ENCODE measurements at places on chromosomes 3 and 15.

- no peak for DNase-seq
Measured at GRCh38 chr3:137207616-137208015, 249.8 kb downstream of the IL20RB start.

GRCh38 chr3:134340982-134341365, 33.3 kb downstream of the AMOTL2 start:
- no peak for DNase-seq

- DNase-seq = no peak
Measured at GRCh38 chr15:80019168-80019745, 40.2 kb upstream of the ZFAND6 start.

DNA sequence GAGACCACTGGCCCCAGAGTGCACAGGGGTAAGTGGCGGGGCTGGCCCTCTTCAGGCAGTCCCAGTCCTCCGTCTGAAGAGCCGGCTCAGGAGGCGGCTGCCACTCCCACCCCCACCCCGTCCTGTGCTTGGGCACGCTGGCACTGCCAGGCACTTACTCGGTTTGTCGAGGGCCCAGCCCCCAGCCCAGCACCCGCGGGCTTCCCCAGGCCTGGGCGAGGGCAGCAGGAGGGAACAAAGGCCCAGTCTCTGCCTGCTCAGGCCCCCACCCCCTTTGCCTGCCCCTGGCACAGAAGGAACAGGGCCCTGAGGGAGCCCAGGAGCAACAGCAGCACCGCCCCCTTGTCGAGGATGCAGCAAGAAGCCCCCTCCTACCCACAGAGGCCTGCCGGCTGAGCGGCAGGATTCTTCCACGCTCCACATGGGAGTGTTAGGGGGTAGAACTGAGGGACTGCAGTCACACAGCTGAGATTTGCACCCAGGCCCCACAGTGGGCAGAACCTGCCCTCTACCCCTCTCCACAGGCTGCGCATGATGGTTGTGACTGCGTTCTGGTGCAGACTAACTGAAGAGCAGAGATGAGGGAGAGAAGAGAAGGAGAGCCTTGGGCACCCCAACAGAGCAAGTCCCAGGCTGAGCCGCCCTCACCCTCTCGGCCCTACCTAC, 8.9 kb downstream of the DUSP7 start:
- DNase-seq = no peak

DNA sequence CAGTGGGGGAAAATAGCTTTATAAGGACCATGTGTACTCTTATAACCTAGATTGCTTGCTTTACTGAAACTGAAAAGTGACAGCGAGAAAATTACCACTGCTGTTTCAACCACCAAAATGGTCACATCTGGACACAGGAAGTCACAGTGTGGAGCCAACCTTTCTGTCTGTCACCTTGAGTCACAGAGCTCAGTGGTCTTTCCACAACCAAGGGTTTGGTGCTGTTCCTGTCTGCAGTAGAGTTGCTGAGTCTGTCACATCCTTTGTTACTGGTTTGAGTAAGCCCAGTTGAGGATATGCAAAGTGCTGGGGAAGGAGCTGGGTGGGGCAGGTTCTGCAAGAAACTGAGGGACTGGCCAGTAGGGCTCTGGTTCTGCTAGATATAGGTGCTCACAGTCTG, 139.1 kb upstream of the EIF1B start:
- no peak for DNase-seq

GRCh38 chr3:180743813-180744590, 64.7 kb upstream of the CCDC39 start:
- no peak for DNase-seq

DNA sequence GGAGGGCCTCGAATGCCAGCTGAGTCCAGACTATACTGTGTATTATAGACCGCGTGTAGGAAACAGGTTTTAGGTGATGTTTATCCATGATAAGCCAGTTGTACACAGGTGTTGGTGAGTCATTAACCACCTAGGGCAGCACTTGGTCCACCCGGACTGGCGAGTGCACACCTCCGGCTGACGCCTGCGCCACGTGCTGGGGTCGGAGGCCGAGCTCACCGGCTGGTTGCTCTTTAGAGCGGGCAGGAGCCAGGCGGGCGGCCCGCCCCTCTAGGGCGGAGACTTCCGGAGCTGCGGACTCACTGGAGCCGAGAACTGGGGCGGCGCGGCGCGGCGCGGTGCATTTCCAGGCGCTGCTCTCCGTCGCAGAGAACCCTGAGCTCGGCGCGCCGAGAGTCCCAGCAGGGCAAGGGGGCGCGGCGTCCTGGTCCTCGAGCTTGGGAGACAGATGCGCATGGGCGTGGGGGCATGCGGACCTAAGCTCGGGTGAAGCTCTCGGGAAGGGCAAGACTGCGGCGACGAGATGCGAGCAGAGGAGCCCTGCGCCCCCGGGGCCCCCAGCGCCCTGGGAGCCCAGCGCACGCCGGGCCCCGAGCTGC, at the start of gene ESYT3:
TSS of gene ESYT3 (plus strand) at position 341 of the 599 bp plus-strand sequence. CDS start at position 524, 183 bp downstream.
- DNase-seq = peak; percentile 70

DNA sequence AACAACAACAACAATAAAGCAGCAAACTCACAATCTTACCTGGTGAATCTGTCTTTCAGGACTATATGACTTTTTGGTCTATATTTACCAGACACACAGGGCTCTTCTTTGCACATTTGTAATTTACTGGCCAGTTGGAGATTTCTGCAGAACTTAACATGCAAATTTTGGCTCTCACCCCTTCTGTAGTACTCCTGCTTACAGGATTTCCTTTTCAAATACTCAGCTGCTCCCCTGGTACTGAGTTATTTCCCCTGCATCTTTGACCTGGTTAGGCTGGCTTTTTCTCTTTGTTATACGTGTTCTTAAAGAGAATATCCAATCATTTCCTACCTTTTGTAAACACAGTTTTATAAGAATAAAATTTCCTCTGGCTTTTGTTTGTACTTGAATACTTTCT, 228.0 kb downstream of the MBNL1 start:
- DNase-seq = no peak

- no peak for DNase-seq
Measured at GRCh38 chr3:123090728-123091531, 24.1 kb downstream of the PDIA5 start.

GRCh38 chr15:87959080-87959479, 297.5 kb downstream of the NTRK3 start:
- no peak for DNase-seq

GRCh38 chr3:123143669-123144411, 57.9 kb upstream of the SEC22A start:
- DNase-seq = no peak

DNA sequence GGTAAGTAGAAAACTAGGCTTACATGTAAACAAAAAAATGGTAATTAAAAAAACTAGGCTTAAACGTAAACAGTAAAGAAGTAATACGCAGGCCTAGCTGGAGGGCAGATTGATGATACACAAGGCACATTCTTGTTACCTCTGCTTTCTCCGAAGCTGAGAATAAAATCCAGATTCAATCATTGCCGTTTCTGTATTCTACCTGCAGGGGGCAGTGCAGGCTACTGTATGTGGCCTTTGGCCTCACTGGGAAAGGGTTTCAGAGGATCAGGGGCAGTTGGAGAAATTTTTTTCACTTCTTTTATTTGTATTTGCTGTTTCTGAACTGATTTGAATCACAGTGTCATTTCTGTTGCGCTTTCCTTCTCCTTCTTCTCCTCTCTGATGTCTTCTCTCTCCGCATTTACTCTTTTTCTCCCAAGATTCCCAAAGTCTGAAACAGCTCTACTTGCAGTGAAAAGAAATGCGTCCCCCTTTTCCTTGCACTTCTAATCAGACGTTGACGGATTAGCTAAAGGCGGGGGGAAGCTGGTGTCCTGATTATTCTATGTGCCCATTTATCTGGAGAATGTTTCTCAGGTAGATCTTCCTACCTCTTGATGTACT, 67.1 kb upstream of the MCTP2 start:
- DNase-seq = peak; percentile 38

DNA sequence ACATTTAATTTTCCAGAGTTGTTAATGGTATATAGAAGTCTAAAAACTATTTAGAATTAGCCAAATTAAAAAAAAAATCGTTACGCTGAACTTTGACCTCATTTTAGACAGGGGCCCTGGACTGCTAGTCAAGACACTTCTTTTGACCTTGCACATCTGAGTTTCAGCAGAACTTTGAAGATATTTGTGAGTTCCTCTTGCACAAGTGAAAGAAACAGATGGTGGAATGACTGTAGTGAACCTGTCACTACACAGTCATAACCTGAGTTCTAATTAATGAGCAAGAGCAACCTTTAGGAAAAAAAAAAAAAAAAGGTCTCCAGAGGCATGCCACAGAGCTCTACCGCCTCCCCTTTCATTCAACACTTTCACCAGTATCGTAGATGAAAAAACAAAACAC, 5.3 kb downstream of the MYO5C start:
- no peak for DNase-seq

DNA sequence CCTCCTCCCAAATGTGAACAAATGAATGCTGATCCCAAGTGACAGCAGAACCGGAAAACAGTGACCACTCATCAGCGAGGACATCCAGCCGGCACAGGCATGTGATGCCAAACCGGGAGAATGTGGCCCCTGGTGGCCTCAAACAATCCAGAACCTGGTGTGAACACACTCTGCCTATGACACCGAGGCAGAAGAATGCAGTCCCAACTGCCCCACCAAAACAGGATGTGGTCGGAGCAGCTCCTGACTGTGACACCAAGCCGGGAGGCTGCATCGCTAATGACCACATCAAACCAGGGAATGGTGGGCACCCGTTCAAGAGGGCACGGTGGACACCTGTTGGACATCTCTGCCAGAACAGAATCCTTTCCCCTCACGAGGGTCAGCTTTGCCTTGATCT, 15.4 kb downstream of the SCN5A start:
- DNase-seq = no peak

- DNase-seq = no peak
Measured at GRCh38 chr15:65189102-65189740, 4.1 kb upstream of the CLPX start.

- DNase-seq = no peak
Measured at GRCh38 chr15:33955945-33956344, 12.4 kb upstream of the CHRM5 start.

- DNase-seq = no peak
Measured at GRCh38 chr3:65330072-65330471, 642.3 kb upstream of the ADAMTS9 start.

DNA sequence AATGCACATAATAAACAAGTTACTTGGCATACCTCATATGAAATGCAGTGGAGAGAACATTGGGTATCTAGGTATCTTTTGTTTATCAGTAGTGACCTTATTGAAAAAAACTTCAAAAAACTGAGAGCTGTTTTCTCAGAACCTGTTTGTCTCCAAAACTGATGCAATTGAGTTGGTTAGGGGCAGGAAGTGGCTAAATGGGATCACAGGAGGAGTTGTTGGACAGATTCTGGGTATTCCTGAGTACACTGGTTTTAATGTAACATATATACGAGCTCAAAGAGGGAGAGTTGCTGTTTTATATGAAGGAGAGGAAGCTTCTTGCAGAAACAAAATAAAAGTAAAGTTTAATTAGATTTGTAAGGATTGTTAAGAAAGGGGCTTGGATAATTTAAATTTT, 159.5 kb downstream of the C3orf70 start:
- no peak for DNase-seq

DNA sequence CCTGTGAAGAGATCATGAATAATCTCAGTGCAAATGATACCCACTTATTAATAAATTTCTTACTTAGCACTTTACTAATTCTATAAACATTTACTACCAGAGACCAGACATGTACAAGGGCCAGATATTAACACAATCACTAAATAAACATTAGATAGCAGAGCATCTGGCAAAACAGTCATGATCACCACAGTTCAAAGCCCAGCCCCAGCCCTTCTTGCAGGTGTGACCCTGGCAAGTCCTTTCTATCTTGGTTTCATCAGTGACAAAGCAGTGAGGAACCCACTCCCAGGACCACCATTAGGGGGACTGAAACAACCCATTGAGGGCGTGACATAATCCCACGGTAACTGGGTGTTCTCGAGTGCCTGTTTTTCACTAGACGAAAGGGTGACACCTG, 11.6 kb downstream of the ZXDC start:
- DNase-seq = no peak

DNA sequence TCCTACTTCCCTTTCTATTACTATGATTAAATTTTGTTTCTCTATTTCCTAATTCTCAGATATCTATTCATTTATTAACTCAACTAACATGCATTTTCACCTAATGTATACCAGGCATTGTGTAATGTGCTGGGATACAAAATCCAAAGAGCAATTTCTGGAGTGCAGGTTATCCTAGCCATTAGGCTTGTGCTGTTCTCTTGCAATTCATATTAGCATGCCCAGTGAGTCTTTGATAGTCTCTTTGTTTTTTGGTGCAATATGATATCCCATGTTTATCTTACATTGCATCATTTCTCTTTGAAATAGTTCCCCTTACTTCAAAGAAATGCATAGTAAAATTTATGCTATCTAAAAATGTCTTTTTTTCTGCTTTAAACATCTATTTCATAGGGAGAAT, 13.9 kb upstream of the DPPA4 start:
- DNase-seq = no peak

GRCh38 chr15:58556541-58556940, 124.8 kb downstream of the LIPC start:
- DNase-seq = no peak

DNA sequence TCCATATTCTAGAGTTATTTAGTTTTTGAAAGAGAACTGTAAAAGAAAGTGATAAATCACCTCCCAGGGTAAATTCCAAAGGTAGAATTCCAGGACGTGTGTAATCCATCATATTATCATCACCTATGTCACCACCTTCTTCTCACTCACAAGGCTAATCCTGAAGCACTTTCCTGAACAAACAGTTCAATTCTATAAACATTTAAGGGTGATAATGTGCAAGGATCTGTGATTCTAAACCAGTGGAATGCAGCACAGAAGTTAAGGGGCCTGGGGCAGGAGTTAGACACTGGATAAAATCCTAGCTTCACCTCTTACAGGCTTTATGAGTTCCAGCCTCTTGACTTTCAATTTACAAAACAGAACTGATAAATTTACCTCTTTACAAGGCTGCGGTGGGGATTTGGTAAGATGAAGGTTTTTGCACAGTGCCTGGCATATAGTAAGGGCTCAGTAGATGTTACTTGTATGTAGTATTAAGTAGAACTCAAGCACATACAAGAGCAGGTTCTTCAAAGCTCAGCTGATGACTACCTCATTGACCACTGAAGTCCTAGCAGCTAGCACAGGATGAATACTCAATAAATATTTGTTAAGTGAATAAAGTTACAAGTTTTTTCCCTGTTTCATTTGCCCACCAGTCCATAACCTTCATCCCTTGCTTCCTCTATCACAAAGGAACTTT, 47.3 kb upstream of the CCDC80 start:
- DNase-seq = no peak

- no peak for DNase-seq
Measured at GRCh38 chr3:120552184-120553172, 43.7 kb upstream of the NDUFB4 start.

DNA sequence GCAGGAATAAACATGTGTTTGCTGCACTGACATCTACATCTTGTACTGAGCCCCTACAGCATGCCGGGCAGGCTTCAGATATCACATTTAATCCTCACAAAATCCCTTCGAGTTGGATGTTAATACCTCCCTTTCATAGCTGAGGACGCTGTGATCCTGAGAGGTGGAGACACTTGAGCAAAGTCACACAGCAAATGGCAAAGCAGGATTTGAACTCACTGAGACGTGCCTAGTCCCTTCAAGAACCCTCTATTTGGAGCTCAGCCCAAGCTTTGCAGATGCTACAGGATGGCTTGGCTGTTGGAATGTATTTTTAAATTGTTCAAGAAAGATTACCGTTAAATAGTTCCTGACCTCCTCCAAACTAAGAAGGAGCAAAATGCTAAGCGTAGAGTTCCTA, 64.6 kb upstream of the SLC6A6 start:
- DNase-seq = no peak
